Psoas muscle (tissue), 8 donors: ENCODE measurements at places on chromosomes 1 and 21.

DNA sequence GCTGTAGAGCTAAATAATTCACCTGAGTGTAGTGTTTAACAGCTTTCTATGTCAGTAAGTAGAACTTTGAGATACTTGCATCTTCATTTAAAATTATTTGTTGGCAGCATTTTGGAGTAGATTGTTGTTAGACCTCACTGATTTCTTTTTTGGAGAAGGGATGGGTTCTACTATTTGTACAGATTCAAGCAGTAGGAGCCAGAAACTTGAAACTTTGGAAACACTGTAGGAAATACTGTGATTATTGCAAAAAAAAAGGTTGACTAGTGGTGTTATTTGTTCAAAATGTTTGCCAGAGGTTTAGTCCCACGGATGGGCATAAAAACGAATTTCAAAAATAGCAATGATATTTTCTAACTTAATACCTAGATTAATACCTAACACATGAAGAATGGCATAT is 102.7 kb downstream of the ATF6 start:
- no peak for DNase-seq

- DNase-seq, result no peak
Measured at GRCh38 chr1:216246577-216247203, 176.6 kb downstream of the USH2A start.

DNA sequence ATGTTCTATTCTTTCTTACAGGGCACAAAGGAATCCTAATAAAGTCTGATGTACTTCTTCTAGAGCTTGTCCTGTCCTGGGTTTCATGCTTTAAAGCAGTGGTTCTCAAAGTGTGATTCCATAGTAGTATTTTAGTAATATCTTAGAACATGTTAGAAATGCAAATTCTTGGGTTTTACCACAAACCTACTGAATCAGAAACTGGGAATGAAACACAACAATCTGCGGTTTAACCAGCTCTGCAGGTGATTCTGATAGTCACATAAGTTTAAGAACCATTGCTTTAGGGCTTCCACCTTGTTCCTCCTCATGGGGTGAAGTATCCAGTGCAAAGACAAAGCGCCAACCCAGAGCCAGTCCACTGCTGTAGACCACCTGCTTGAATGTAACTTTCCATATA is 41.1 kb downstream of the NGF start:
- no peak for DNase-seq

DNA sequence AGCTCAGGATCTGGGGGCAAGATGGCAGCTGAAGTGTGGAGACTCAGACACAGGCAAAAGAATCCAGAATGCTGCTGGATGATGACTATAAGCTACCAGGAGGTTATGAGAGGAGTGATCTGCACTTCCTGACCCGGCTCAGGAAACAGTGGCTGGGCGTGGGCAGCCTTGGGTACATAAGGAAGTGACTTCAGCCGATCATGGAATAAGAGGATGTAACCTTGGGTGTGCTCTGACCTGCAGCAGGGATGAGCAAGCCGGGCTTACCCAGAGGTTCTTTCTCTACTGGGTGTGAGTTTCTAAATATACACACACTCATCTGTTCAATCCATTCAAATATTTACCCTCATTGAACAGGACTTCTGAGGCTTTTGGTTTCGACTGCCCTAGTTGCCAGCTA is 62.7 kb downstream of the CD34 start:
- peak; percentile 75 for DNase-seq

DNA sequence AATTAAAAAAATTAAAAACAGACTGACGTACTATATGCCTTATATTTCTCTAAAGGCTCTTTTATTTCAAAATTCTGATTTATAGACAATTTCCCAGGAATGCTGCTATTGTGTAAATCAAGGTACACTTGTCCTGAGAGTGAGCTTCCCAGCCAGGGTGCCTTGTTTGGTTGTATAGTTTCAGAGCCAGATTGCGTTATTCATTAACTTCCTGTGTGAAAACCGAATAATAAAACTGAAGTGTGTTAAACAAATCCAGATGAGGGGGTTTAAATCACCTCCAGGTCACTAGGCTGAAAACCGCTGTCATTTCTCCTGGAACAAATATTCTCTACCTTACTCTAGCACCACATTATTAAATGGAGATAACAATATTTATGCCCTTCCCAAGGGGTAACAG is 68.7 kb downstream of the LMX1A start:
- DNase-seq, result no peak

GRCh38 chr1:109509176-109510134 is at the start of gene AMIGO1:
Gene AMIGO1 (minus strand): TSS chr1:109509727. CDS start chr1:109508912, 815 bp downstream.
- DNase-seq, result peak; percentile 80

- no peak for DNase-seq
Measured at GRCh38 chr1:104182251-104182650, 432.6 kb downstream of the AMY1C start.
